ENCODE measurements at places on chromosomes 12 and 14.
A peak's percentile ranks its signal among the peaks of the same experiment; 100 is the strongest.

- peak; percentile 90 for DNase-seq
These were observed 54.6 kb downstream of the NCOR2 start for GRCh38 chr12:124512667-124513296.

- DNase-seq, result peak; percentile 9
These were observed 922 bp downstream of the PTPRR start for GRCh38 chr12:70919597-70920035.

- peak; percentile 86 for DNase-seq
These were observed 18.2 kb upstream of the RNASE12 start for GRCh38 chr14:20609215-20610001.

DNA sequence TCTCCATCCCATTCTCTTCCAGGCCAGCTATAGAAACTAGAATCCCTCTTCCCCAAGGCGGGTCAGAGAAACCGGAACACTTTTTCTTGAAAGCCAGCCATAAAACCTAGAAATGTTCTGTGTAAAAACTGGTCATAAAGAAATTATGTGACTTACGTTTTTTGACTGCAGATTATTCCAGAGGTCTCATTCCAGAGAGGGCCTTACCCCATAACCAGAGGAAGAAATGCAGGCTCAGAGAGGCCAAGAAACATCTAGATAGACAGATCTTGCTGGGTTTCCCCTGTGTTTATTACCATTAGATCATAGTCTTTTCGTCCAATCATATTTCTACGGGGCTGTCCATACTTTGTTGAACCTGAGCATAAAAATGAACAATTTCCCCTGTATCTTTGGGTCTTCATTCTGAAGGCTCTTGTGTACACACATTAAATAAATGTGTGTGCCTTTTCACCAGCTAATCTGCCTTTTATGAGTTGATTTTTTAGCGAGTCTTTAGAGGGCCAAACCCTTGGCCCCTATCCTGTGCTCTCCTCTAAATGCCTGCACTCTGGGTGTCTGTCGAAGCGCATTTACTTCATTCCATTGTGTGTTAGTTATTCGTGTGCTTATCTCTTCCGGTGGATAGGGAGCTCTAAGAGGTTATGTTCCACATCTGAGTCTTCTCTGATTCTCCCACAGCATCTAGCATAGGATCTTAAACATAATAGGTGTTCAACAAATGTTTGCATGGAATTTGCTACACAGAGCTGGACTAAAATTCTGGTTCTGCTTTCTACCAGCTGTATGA is 163.0 kb downstream of the ADCK1 start:
- DNase-seq, result no peak

All from NB4 (cell line).